Aorta (tissue), 5 donors: ENCODE measurements at places on chromosomes 3 and 15.

GRCh38 chr3:18660059-18660458 lies 234.9 kb upstream of the SATB1 start:
- DNase-seq = no peak

DNA sequence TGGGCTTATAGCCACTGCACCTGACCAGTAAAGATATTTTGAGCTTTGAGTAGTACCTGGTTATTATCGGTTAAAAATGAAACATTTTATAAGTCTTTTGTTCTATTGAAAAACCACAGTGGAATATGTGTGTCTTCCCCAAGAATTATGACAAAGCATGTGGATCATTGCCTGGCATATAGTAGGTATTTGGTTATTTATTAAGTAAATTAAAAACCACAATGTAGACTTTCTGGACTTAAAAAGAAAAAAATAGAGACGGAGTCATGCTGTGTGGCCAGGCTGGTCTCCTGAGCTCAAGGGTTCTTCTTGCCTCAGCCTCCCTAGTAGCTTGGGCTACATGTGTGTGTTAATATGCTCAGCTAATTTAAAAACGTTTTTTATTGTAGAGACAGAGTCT lies 43.5 kb downstream of the UBE2E2 start:
- DNase-seq = no peak

GRCh38 chr3:256501-256900 lies 59.9 kb downstream of the CHL1 start:
- DNase-seq = no peak

- no peak for DNase-seq
Measured at GRCh38 chr3:66910266-66911055, 87.6 kb upstream of the KBTBD8 start.

- no peak for DNase-seq
Measured at GRCh38 chr15:62781081-62781497, 261.5 kb upstream of the TPM1 start.

- no peak for DNase-seq
Measured at GRCh38 chr3:111669926-111670630, 74.9 kb upstream of the ZBED2 start.

- no peak for DNase-seq
Measured at GRCh38 chr15:33182278-33182905, 12.1 kb downstream of the FMN1 start.

DNA sequence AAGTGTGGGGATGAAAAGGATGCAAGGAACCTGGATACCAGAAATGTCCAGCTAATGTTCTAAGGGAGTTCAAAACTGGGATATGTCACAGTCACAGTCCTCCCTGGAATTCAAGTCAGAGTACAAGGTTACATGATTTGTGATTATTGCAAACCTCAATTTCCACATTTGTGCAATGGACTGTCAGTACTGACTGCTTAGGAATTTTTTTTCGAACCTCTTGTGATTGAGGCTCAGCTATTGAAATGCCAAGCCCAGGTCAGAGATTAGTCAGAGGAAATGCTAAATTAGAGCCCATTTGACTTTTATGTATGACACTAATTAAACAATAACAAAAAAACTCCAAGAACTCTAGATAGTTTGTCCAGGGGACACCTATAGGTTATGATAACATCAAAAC lies 210.2 kb downstream of the THSD4 start:
- no peak for DNase-seq

- no peak for DNase-seq
Measured at GRCh38 chr3:45639044-45639392, 44.5 kb downstream of the LIMD1 start.

DNA sequence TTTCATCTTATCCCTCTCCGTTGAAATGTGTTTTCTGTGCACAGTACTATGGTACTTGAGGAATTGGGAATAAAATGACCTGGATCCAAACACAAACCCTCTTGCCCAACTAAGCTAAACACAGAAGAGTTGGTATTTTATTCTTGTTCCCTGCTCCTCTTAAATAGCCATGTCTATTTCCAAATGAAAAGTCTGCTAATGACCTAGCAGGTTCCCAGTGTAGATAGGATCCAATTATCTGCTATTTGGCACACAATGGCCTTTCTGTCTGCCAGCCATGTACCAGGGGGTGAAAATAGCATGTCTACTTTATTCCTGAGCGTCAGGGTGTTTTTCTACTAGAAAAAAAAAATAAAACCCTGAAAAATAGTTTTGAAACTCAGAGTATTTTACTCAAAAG lies 657.0 kb upstream of the NAALADL2 start:
- DNase-seq = no peak
